ENCODE measurements at places on chromosomes 2 and 18.

DNA sequence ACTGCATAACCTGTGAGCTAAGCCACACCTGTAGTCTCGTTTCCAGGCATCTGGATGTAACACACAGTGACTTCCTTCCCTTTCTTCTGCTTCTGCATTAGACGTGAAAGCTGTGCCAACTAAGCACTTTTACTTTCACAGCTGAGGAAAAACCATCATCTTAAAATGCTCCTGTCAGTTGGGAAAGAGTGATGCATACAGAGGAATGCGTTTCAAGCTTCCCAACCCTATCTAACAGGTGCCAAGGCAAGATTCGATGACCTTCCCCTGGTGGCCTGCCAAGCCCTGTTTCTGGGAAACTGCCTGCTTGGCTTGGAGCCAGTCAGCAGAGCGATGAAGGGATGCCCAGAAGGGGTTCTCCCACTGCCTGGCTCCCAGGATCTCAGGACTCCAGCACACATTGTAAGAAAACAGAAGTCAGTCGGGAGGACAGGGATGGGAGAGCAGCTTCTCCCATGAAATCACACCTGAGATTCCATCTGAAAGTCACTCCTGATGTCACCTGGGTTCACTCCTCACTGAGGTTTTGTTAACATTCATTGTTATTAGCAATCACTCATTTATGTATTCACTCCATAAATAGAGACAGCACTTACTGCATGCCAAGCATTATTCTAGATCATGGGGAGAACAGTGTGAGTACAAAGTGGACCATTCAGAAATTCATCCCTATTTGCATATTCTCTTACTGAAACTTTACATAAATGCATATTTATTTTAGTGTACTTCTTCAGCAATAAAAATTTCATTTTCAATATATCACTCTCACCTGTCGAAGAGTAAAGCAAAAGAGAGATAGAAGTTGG, 64.1 kb downstream of the DTNA start:
- peak; percentile 69 for DNase-seq

DNA sequence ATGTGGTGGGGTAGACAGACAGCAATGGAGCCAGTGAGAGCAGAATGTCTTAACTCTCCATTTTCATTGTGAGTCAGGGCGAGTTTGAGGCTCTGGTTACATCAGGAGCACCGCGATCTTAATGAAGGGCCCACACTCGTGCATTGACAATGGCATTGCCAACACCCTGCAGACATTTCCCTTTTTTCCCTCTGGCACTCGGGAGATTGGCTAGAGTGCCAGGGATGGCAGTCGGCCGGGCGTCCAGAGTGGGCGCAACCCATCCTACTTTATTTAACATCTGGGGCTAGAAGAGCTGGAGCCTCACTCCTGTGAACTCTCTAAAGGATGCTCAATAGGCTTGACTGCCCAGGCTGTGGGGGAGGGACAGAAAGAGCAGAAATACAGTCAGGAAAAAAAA, 9.7 kb downstream of the PROKR1 start:
- peak; percentile 13 for DNase-seq

DNA sequence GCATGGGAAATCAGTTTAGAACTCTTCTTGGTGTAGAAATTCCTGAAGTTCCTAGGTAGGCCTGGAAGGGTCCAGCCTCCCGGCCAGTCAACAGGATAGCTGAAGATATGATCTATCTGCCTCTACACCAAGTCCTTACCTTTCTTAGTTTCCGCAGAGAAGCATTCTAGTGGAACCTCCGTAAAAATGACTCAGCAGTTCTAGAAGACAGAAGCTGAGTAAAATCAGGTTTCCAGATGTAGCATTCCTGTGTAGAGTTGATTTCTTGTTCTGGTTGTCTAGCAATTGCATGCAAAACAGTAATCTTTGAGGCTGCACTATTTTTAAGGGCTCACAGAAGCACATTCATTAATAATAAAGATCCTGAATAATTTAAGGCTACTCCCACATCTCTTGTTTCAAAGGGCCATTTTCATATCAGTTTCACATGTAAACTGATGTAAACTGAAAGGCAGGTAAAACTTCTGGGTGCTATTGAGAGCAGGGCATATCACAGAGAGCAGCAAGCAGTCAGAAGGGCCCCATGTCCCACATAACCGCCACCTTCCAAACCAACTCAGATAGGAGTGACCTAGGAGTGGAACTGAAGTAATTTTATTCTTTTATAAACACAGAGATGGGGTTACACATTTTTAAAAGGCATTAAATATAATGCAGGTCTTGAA, 3.2 kb upstream of the DYTN start:
- DNase-seq = no peak

DNA sequence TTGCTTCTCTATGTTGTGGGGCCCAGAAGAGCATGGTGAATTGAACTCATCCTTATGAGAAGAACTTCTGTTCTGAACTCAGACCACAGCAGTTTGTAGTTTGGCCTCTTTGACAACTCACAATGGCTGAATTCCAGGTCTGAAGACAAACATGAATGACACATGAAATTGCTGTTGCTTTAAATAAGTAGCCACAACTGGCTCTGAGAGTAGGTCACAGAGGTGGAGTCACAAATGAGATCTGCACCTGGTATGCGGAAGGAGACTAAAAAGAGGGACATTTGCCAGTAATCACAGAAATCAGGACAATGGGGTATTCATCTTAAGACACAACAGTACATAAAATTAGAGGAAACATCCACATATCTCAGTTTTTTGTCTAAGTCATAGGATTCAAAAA, 290.3 kb upstream of the MMADHC start:
- peak; percentile 40 for DNase-seq

GRCh38 chr18:22084547-22084946, 84.8 kb upstream of the GATA6 start:
- peak; percentile 19 for DNase-seq

DNA sequence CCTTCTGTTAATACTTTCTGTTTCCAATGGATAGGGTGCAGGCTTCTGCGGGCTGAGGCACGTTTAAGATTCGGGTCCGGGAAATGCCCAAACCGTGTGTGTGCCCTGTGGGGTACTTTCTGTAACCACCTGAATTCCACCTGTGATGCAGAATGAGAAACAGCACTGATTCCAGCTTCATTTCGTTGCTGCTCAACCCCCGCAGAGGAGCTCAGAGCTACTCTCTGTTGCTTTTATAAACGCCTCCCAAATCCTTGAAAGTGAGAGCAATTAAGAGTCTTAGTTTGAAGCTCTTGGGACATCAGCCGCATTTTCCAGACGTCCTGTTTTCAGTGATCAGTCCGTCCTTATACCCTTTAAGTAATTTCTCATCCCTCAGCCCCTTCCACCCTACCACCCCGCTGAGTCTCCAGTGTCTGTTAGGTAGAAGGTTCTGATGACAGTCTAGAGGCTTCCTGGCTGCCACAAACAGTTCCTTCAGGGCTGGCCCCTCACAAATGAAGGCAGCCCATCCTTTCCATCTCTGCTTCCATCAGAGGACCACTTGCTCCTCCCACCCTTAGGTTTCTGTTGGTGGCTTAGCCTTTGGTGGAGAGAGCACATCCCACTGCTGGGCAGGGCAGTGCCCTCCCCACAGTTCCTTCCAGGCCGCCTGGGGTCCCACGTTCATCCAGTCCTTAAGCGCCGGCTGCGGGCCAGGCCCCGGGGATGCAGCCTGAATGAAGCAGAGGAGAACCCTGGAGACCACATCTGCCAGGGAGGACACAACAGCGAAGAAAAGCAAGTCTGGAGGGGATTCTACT, 230.1 kb downstream of the SEPTIN10 start:
- no peak for DNase-seq

DNA sequence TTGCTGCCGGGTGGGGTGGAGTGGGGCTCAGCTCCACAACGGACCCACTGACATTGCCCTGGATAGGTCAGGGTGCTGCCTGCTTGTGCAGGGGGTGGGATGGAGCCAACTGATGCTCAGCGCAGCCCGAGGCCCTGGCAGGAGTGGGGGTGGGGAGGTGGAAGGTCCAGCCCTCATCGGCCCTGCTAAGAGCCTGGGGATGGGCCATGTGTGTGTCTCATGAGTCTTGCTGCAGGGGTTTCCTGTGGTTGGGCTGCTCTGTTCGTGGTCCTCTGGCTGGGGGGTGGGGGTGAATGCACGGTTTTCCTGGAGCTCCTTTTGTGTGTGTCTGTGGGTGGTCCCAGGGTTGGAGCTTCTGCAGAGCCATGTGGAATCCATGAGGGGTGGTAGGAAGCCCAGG, 39.4 kb upstream of the GALR1 start:
- no peak for DNase-seq

DNA sequence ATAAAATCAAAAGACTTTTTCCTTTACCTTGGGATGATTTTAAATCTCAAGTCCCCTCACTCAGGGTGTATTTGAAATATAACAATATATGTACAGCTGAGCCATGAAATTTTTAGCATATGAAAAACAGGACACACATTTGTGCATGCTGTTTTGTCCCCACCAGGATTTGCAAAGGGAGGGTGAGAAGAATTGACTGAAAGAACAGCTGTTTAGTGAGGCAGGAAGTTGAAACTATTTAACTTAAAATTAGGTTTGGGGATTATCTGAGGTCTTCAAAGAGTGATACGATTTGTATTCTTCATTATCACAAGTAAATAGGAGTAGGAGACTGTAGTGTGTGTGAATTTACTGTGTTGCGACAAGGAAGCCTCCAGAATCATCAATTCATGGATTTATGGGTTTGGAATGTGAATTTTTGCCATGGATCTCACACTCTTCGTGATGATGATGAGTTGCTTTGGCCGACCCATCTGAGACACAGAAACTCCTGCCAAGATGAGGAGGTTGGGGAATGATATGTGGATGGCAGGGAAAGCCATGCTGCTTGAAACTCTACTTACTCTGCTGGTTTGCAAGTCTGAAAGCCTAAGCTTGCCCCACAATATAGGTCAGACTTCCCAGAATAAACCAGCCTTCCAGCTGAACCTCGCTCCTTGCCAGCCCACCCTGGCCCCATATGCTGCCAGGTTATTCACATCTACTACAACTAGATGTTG, 31.0 kb upstream of the SPATS2L start:
- DNase-seq = no peak

- no peak for DNase-seq
Observed at GRCh38 chr2:166104084-166104483, 23.7 kb downstream of the SCN1A start.

- DNase-seq = peak; percentile 41
Observed at GRCh38 chr18:26656944-26657536, 108.7 kb upstream of the KCTD1 start.

DNA sequence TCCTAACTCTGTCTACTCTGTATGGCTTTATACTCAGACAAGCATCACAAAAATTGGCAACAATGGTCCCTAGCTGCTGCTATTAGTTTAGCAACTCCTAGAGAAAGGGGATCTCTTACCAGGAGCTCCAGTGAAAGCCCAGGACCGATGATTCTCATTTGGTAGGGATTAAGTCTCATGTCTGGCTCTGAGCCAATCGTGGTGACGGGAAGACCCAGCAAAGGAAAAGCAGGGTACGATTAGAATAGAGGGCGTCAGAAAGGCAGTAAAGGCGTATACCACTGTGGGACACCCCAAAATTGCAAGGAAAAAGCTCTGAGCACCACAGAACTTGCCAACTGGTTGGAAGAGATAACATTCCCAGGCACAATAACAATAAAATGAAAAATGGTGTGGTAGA, 129.5 kb downstream of the MTCL1 start:
- no peak for DNase-seq

DNA sequence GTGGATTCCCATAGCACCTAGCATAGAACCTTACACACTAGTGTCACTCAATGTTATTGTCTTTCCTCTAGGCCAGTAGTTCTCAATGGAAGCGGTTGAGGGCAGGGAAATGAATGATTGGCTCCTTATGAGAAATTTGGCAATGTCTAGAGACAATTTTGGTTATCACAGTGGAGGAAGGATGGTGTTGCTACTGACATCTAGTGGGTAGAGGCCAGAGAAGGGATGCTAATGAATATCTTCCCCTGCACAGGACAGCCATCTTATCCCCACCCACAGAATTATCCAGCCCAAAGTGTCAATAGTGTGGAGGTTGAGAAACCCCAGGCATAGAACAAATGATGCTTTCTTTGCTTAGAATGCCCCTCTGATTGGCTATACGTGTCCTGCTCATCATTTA, 15.8 kb downstream of the C18orf63 start:
- DNase-seq = peak; percentile 12

DNA sequence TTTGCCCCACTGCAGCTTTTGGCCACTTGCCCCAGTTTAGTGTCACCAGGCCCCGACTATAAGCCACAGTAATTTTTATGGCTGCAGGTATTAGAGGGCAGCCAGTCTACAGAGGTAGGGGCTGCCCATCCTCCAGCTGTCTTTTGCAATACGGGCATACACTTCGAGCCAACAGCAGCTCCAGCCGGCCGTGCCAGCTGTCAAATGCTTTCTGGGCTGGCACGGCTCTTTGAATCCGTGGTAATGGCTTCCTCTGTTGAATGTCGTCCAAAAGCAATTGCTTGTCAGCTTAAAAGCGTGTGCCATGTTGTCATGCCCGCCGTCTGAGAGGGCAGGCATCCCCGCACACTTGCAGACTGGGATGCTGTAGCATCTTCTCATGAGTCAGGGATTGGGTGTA, 41.3 kb downstream of the BCL2L11 start:
- no peak for DNase-seq

- DNase-seq = no peak
Observed at GRCh38 chr18:8778824-8779223, 73.5 kb downstream of the MTCL1 start.

- DNase-seq = no peak
Observed at GRCh38 chr18:79873449-79874110, 75.8 kb downstream of the KCNG2 start.

- DNase-seq = peak; percentile 3
Observed at GRCh38 chr2:109089602-109090300, 39.3 kb upstream of the SH3RF3 start.

DNA sequence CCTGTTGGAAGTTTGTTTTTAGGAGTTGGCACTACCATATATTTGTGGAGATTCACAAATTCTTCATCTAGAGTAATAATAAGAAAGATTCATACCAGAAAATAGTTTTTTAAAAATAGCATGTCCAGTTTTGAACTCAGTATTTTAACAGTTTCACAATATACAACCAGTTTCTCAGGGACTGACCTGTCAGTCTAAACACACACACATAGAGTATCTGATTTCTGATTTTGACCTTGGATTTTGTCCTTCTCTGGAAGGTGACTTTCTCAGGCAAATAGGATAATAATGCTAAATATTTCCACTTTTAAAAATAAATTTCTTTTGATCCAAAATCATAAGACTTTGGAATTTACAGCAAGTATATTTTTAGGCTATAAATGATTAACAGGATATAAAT, 32.0 kb downstream of the MFSD6 start:
- no peak for DNase-seq

- no peak for DNase-seq
Observed at GRCh38 chr2:181685150-181685688, 4.9 kb upstream of the NEUROD1 start.

GRCh38 chr2:126942427-126943203, 43.9 kb downstream of the TEX51 start:
- DNase-seq = no peak

GRCh38 chr2:3284657-3285630, 92.7 kb downstream of the EIPR1 start:
- DNase-seq = no peak

DNA sequence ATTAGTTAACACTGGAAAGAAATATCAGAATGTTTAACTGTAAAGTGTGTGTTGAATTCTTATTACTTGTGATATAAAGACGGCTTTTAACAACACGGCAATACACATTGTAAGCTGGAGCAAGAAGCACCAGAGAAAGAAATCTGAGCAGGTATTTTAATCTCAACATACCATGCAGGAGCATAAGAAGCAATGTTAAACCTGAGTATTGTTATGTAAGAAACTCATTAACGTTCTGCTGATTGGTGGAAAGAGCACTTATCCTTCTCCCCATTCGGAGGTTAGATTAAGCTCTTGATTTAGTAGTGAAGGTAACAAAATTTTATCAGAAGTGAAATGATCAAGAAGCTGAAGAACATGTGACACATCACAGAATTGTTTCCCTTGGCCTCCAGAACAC, 107.4 kb downstream of the EPC2 start:
- no peak for DNase-seq
